ENCODE measurements at places on chromosomes 1 and 21. TPM values are rescaled to one million over a fixed set of nuclear protein-coding genes. Genes with fewer than 3 reads are reported as not detected.

The TSPEAR gene
- total RNA-seq: not detected

DNA sequence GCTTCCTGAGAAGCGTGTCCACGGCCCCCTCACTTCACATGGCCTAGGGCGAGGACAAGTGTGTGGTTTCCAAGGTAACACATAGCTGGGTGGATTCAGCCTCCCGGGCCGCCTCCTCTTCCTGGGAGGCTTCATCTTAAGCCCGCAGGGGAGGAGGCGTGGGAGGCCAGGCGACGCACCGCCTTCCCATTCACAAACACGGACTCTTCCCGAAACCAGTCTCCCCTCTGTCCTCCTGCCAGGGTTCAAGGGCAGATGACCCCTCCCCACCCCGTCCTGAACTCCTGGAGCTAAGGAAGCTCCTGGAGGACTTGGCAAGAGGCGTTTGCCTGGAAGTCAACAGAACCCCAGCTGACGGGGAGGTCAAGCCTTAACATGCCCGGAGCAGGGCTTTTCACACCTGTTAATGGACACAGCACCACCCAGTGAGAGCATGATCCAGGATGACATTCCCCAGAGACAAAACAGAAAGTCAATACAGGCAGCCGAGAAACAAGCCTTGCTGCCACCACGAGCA is 56.7 kb downstream of the KCNN3 start:
- DNase-seq: no peak
- no peak overlapping the region for H3K4me3 ChIP-seq
- H3K36me3 ChIP-seq: no peaks in the 10 kb centered on the region
- H3K27me3 ChIP-seq: no peaks in the 10 kb centered on the region

The VAMP3 gene
- total RNA-seq: 37.4 TPM

DNA sequence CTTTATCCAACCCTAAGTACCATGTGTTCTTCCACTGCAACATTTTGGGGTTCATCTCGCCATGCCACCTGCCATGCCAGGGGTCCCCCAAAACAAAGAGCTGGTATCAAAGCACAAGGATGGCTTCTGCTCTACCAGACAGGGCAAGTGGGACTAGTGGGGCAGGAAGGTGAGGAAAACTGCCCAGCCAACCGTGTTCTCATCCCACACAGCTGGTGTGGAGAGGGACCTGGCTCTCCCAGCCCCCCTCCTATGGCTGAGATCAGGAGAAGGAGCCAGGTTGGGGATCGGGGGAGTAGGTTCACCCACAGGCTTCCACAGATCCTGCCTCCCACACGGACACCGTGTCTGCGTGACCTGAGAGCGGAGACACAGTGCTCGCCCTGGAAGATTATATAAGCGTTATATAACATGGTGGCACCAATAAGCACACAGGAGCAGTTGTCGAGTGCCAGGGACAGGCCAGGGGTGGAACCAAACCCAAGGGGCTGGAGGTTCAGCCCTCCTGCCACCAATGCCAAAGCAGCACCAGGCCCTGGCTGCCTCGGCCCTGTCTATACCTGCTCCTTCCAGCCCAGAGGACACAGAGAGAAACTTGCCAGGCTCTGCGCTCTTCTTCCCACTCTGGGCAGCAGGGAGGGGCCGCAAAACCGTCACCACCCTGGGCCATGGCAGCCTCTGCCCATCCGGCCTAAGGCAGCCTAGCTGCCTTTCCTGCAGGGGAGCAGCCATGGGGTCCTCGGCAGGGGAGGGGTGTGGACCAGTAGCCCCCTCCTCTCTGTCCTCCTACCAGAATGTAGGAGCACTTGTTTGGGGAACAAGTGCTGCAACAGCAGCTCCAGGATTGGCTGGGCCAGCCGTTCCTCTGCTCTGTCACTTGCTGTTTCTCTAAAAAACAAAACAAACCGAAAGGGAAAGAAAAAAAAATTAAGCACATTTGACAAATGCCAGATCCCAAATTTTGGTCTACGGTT is 43.5 kb downstream of the CD34 start:
- H3K27me3 ChIP-seq: no peaks in the 10 kb centered on the region
- H3K27ac ChIP-seq: peak overlapping the region; percentile 93

DNA sequence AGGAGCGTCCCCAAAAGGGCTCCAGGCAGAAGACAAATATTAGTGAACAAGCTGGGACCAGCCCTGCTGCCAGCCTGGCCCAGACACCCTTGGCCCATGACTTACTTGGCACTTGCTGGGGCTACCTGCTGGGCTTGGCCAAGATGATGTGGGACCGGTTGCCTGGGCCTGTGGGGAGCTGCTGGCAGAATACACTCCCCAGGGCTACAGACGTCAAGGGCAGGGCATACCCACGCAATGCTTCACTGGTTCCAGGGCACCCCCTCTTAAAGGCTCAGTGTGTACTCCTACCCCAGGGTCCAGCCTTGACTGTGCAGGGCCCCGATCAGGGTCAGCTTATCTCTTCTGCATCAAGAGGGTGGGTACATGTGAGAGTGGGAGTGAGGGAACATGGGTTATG is 106.5 kb upstream of the SLC2A1 start:
- H3K36me3 ChIP-seq: no peaks in the 10 kb centered on the region
- DNase-seq: no peak
- no peaks in the 10 kb centered on the region for H3K27me3 ChIP-seq

The CLDN17 gene
- not detected for total RNA-seq

The SPATA1 gene
- 0.31 TPM for total RNA-seq

The ARHGAP29 gene
- total RNA-seq: 22.6 TPM

DNA sequence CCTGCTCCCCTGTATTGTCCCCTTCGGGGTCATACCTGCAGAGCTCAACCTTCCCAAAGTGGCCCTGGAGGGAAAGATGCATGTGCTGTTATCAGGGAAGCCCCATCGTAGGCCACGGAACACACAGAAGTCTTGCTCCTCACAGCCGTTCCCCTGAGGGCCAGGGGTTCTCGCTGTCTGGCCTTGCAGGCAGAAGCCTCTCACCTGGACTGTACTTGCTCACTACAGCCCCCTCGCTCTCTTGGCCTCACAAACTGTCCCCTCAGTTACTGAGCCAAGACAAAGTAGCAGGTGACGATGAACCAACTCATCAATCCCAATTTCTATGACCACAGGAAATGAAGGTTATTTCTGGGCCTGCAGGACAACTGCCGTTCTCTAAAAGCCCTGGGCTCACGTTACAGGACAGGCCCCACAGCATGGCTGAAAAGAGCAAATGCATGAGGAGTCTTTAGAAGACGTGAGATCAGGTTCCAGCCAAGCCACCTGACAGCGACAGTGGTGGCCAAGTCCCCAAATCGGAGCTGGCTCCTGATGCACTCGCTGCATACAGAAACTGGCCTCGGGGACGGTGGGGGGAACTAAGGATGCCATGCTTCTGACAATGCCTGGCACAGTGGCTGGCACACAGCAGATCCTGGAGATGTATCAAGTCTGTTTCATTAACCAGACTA is 95.0 kb downstream of the RAVER2 start:
- DNase-seq: no peak
- H3K36me3 ChIP-seq: peaks cover 50% of the 10 kb centered on the region
- H3K4me1 ChIP-seq: no peaks in the 10 kb centered on the region

DNA sequence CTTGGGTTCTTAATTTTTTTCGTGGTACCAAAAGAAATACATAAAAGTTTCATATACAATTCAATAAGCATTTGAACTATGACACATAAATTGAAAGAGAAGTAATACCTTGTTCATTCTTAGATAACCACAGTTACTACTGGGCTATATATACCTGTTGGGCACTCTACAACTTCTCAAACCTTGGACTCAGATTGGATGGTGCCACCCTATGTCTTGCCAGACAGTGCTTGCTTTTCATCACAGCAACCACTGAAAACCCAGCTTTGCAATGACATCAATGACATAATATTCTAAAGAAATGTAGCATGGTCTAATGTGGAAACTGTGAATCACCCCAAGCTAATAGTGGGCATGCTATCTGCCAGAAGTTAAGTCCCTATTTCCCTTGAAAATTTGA is 62.8 kb upstream of the DPH5 start:
- H3K27ac ChIP-seq: no peak overlapping the region
- H3K27me3 ChIP-seq: no peaks in the 10 kb centered on the region
- H3K36me3 ChIP-seq: no peaks in the 10 kb centered on the region

The CFHR2 gene
- total RNA-seq: 674 TPM

The MTARC1 gene
- total RNA-seq: 14.5 TPM

The COL9A2 gene
- 0.48 TPM for total RNA-seq

- no peak overlapping the region for H3K4me3 ChIP-seq
Measured at GRCh38 chr1:1929639-1930545, 10.8 kb upstream of the TMEM52 start.

The IL20 gene
- total RNA-seq: not detected

DNA sequence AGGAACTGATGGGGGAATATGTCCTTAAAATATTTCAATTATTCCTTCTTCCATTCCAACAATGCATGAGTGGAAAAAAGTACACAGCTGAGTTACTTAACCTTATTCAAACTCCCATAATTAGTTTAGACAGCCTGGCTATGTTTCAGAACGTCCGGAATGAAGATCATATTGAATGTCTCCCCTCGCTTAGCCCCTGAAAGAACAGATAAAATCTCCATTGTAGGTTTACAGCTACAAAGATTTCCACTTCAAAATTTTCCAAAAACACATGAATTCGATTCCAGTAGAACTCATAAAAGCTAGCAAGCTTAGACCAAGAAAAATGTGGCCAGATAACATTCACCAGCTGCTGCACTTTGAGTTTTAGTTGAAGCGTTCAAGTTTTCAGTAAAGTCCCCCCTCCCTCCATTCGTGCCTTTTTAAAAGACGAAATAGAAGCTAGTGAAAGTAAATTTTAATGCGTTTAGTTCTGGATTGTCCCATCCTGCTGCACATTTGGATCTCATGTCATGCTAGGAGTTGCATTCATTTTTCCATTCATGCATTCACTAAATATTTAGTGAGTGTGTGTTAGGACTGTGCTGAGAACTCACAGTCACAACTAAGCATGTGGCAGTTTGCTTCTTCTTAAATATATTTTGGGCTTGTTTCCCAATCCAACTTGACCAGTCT is 29.4 kb upstream of the SSX2IP start:
- no peaks in the 10 kb centered on the region for H3K27me3 ChIP-seq
- no peak overlapping the region for H3K4me3 ChIP-seq
- H3K27ac ChIP-seq: peak overlapping the region; percentile 90
- DNase-seq: no peak
- H3K36me3 ChIP-seq: no peaks in the 10 kb centered on the region
- no peaks in the 10 kb centered on the region for H3K4me1 ChIP-seq

The TMEM52 gene
- 2.3 TPM for total RNA-seq

- no peaks in the 10 kb centered on the region for H3K36me3 ChIP-seq
- H3K27ac ChIP-seq: no peak overlapping the region
- DNase-seq: no peak
- H3K4me1 ChIP-seq: no peaks in the 10 kb centered on the region
Measured at GRCh38 chr1:17061892-17062291, 8.1 kb upstream of the SDHB start.

The TCHH gene
- total RNA-seq: not detected

- H3K27me3 ChIP-seq: no peaks in the 10 kb centered on the region
- peaks cover 23% of the 10 kb centered on the region for H3K4me1 ChIP-seq
- no peaks in the 10 kb centered on the region for H3K36me3 ChIP-seq
- H3K27ac ChIP-seq: no peak overlapping the region
Measured at GRCh38 chr1:40948741-40949443, 30.6 kb upstream of the CTPS1 start.

The SUSD4 gene
- 5.9 TPM for total RNA-seq

The LRRC53 gene
- total RNA-seq: not detected

DNA sequence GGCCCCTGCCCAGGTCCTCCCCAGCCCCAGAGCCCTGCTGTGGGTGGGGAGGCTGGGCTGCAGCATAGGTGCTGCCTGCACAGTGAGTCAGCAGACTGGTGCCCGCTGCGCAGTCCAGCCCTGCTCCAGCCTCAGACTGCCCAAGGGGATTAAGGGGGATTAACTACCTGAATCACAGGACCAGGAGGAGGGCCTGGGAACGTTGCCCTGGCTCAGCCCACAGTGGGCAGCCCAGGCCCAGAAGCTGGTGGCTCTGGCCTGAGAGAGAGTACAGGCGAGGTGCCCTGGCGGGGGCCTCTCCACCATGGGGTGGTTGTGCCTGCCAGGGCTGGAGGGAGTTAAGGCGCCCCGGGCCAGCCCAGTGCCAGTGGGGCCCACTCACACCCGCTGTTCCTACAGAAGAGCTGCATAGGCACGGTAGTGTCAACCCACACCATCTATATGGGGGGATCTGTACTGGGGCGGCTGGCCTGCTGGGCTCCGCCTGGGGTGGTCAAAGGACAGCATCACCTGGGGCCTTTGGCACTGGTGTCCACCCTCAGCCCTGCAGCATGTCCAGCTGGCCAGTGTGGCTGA is 2.3 kb downstream of the OBSCN start:
- no peak overlapping the region for H3K27ac ChIP-seq
- H3K4me3 ChIP-seq: no peak overlapping the region
- no peaks in the 10 kb centered on the region for H3K27me3 ChIP-seq
- H3K4me1 ChIP-seq: no peaks in the 10 kb centered on the region
- no peaks in the 10 kb centered on the region for H3K36me3 ChIP-seq

- no peak overlapping the region for H3K4me3 ChIP-seq
- no peaks in the 10 kb centered on the region for H3K36me3 ChIP-seq
- no peak overlapping the region for H3K27ac ChIP-seq
- H3K27me3 ChIP-seq: no peaks in the 10 kb centered on the region
Measured at GRCh38 chr1:35702508-35702907, 16.2 kb downstream of the C1orf216 start.

The LACTBL1 gene
- not detected for total RNA-seq

DNA sequence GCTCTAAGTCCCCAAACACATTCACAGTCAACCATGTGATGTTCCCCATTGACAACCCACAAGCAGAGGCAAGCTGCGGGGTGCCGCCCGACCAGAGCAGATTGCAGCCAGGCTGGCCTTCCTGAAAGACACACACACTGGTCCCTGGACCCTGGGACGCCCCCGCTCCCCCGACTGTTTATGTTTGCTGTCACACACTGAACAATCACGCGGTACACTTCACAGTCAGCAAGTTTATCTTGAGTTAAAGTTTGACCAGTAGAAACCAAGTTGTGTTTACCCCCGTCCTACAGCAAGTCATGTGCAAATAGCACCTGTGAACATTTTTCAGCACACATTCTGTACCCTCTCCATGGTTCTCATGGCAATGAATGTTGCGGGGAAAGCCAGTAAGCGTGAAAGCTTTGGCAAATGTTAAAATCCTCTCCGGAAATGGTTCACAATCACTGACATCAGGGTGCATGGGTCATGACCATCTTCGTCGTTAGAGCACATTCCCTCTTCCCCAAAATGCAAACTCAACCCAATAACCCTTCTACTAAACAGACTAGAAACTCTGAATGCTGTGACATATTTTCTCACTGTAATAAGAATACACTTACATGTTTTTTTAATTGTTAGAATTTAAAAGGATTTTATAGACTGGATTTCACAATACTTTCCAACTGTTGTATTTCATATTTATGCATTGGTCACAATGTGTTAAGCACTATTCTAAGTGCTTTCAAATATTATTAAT is 33.3 kb upstream of the IRF2BP2 start:
- H3K36me3 ChIP-seq: no peaks in the 10 kb centered on the region
- peak; percentile 95 for DNase-seq
- H3K27me3 ChIP-seq: no peaks in the 10 kb centered on the region
- H3K4me3 ChIP-seq: no peak overlapping the region
- H3K4me1 ChIP-seq: peaks cover 6% of the 10 kb centered on the region
- H3K27ac ChIP-seq: peak overlapping the region; percentile 58

GRCh38 chr1:163544441-163544840 is 222.7 kb downstream of the NUF2 start:
- no peak for DNase-seq
- H3K36me3 ChIP-seq: no peaks in the 10 kb centered on the region
- H3K27me3 ChIP-seq: no peaks in the 10 kb centered on the region
- no peak overlapping the region for H3K27ac ChIP-seq

- no peaks in the 10 kb centered on the region for H3K36me3 ChIP-seq
- no peaks in the 10 kb centered on the region for H3K4me1 ChIP-seq
- no peak for DNase-seq
- H3K4me3 ChIP-seq: no peak overlapping the region
- H3K27ac ChIP-seq: no peak overlapping the region
- no peaks in the 10 kb centered on the region for H3K27me3 ChIP-seq
Measured at GRCh38 chr1:64043288-64043687, 160.1 kb upstream of the UBE2U start.

The FCRL4 gene
- total RNA-seq: not detected

All from right lobe of liver (tissue), 6 donors.